Mammary epithelial cell (primary cell): ENCODE measurements at places on chromosomes 1 and 21.

DNA sequence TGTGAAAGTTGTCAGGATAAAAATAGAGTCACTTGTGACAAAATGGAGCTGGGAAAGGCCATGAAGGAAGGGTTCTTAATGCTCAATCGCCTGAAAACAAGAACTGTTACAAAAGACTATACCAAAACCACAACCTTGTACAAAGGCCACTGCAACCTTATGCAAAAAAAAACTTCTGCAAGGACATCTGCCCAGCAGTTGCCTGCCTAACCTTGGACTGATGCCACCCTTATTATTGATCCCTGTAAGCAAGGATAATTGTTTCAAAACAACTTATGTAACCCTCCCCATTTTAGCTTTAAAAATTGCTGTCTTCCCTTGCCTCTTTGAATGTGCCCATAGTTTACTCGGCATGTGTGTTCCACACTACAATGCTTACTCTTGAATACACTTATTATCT lies 5.7 kb downstream of the ALG14 start:
- no peak for DNase-seq

DNA sequence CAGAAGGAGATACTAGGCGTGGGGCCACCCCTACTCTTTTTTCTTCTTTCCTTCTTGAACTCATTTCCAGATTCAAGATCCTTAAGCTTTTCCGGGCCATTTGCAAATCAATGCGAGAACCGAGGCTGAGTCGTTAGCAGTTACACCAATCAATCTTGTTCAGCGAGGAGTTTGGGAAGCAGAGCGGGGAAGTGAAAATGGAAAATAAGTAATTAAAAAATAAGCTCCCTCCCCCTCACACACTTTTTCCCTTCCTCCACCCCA lies 1.7 kb upstream of the NEGR1 start:
- DNase-seq: no peak

DNA sequence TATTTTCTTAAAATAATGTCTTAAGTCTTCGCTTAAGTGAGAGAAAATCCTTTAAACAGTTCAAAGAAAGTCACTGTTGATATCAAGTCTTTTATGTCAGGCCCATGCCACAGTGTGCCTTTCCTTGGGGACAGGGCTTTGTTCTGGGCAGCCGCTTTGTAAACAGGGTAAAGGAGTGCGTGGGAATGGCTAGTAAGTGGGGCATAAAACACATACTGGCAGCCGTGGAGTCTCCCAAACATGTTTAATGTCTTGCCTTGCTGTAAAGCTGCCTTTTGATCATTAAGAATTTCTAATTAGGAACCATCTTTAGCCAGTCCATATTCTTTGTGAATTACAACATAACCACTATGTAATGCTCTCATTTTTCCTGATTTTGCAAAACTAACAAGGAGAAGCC lies 99.7 kb downstream of the PHTF1 start:
- DNase-seq: no peak

- DNase-seq: no peak
Observed at GRCh38 chr1:201989354-201990128, 7.1 kb downstream of the RNPEP start.

GRCh38 chr1:53987880-53988279 lies 30.1 kb downstream of the LDLRAD1 start:
- no peak for DNase-seq

GRCh38 chr1:21570885-21571284 lies 61.7 kb downstream of the ALPL start:
- DNase-seq: no peak

GRCh38 chr21:16797540-16797939 lies 715.3 kb upstream of the CXADR start:
- no peak for DNase-seq

GRCh38 chr1:97806326-97806725 lies 114.5 kb downstream of the DPYD start:
- DNase-seq: no peak

DNA sequence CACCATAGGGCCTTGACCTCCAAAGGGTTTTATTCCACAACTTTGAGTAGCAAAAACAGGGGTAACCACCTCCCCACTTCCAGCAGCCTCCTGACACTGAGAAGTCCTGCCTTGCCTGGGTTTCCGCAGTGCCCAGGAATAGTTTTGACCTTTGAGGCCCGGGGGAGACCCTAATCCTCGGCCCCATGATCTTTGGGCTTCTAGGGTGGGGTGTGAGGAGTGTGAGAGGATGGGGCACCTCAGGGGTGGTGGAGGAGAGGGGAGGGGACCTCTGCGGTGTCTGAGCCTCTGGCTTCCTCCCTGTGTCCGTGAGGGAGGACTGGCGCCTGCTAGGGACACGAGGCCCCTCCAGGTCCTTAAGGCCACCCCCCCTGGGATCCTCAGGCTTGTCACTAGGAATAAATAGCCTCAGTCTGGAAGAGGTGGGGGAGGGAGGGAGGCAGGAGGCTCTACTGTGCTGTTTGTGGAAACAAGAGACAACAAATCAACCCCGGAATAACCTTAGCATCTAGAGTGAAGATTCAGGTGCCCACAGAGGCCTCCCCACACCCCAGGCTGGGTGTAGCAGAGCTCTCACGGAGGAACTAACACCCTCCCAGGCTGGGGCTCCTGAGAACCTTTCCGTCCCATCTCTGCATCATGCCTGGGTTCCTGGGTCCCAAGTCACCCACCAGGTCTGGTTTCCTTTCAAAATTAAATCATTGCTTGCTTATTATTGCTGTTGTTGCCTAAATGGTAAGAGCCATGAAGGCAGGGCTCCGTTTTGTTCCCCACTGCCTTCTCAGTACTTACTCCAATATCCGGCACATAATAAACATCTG lies 904 bp upstream of the FHL3 start:
- DNase-seq: no peak

- DNase-seq: no peak
Observed at GRCh38 chr1:9070486-9070885, 1.1 kb upstream of the SLC2A5 start.
